Astrocyte of the spinal cord (primary cell): ENCODE measurements at places on chromosomes 6 and 20.

- DNase-seq = no peak
Measured at GRCh38 chr6:44531442-44532015, 144.0 kb downstream of the CDC5L start.

GRCh38 chr20:11193241-11193640 lies 519.4 kb upstream of the JAG1 start:
- DNase-seq = peak; percentile 17

DNA sequence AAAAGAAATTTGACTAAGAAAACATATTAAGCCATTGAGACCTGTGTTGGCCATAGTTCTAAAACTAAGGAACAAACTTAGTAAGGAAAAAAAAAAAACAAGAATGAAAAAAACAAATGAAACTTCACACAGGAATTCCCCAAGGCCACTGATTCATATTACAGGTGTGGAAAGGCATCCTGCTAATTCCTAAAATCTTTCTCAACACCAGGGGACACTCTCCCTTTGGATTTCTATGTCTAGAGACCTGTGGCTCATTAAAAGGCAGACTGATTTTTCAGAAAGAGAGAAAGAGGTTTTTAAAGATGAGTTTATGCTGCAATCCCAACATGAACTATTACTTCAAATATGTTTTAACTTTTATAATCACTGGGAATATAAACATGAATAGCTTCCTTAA lies at the start of gene OR12D1:
OR12D1 (plus strand) TSS at position 341 of the 400 bp plus-strand sequence.
- DNase-seq = no peak

- DNase-seq = peak; percentile 47
Measured at GRCh38 chr6:72622094-72622940, 453 bp downstream of the KCNQ5 start.

DNA sequence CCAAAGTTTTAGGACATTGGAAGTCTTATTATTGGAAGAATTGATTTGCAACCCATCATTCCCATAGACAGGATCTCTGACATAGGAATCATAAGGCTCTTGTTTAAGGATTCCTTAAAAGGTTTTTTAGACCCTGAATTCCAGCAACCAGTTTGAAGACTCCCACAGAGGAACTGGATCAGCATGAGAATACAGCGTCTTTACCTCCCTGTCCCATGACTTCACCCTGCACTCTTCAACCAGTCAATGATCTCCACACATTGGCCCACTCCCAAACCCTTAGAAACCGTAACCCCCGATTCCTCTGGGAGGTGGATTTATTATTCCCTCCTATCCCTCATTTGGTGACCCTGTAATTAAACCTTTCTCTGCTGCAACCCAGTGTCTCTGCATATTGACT lies 150.7 kb upstream of the PLCB4 start:
- DNase-seq = no peak

DNA sequence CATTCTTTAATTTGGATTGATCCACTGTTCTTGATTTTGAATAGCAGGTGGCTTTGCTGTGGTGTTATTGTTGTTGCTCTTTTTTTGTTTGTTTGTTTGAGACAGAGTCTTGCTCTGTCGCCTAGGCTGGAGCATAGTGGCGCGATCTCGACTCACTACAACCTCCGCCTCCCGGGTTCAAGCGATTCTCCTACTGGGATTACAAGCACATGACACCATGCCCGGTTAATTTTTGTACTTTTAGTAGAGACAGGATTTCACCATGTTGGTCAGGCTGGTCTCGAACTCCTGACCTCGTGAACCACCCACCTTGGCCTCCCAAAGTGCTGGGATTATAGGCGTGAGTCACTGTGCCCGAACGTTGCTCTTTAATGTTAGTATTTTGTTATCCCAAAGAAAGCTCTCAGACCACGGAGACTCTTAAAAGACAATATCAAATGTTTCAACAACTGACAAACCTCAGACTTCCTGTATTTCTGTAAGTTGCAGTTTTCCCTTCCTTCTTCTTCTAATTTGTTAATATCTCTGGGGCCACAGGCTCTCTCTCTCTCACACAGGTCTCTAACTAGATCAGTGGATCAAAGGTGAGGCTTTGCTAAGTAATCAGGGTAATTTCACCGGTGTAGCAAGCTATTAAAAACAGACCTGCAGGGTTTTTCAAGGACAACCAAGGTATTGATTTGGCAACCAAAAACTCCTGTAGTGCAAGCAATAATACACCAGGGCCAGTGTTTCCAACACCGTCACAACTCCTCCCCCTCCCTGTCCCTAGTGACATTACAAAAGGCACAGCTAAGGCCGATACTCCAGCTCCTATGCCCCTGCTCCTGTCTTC lies 48.8 kb upstream of the ZNF217 start:
- peak; percentile 76 for DNase-seq

- DNase-seq = no peak
Measured at GRCh38 chr6:120786682-120787081, 547.6 kb downstream of the TBC1D32 start.

DNA sequence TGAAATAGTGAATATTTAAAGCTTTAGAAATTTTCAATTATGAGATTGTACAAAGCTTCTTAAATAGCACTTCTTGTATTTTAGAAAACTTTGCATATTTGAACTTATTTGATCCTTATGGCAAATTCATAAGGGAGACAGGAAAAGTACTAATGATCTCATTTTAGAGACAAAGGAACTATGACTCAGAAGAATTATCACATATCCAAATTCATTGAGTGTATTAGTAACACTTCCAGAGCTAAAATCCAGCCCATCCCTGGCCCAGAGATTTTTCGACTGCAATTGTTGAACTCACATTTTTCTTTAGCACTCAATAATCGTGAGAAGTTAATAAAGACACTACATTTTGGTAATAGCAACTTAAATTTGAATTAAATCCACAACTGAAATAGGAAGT lies 704.3 kb downstream of the EPM2A start:
- DNase-seq = no peak

DNA sequence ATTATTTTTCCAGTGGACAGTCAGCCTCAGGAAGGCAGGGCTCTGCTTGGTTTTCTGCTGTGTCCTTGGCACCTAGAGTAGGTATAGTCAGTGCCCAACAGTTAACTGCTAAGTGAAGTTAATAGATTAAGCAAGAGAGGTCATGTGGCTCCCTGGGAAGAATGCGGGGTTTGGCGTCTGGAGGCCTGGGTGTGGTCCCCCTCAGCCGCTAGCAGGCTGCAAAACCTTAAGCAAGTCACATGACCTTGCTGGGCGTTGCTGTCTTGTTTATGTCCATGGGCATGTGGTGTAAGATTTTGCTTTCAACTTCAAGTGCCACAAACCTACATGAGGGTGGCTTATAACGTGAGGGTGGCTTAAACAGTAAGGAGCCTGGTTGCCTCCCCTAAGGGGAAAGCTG lies 75.5 kb upstream of the SCP2D1 start:
- no peak for DNase-seq

- DNase-seq = no peak
Measured at GRCh38 chr6:64459411-64459944, 823.9 kb downstream of the PHF3 start.

- peak; percentile 13 for DNase-seq
Measured at GRCh38 chr6:101605874-101606273, 212.4 kb downstream of the GRIK2 start.
